ENCODE measurements at places on chromosomes 7 and 10. TPM values are rescaled to one million over a fixed set of nuclear protein-coding genes. Genes with fewer than 3 reads are reported as not detected.

Gene GFRA1
- polyA plus RNA-seq: 1.8 TPM

Gene SPDYE6
- not detected for polyA plus RNA-seq

Gene TCAF2
- polyA plus RNA-seq: 2.3 TPM

Gene KLLN
- polyA plus RNA-seq: 0.24 TPM

Gene SYPL1
- polyA plus RNA-seq: 25.0 TPM

Data from adrenal gland (tissue), 19 donors.